Hepatocyte (in vitro differentiated cells): ENCODE measurements at places on chromosomes 4 and X.
A peak's percentile ranks its signal among the peaks of the same experiment; 100 is the strongest.

- DNase-seq, result no peak
Measured at GRCh38 chrX:15167826-15168225, 102.1 kb downstream of the ASB9 start.

- no peak for DNase-seq
Measured at GRCh38 chr4:88857588-88857987, 160.0 kb upstream of the NAP1L5 start.

DNA sequence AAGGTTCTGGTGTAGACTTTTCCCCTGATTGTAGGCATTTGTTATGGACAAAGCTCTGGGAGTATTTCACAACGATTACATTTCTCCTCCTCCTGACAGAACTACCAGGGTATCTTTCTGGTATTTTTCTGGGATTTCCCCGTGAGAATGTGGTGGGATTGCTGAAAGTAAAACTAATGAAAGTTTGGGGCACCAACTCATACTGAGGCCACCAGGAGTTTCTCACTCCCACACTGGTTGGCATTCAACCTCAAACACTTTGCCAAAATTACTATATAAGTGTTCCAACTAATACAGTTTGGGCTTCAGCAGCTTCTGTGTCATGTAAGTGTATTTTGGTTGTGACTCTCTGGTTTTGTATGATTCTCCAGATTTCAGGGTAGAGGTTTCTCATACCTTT is 855.1 kb downstream of the GLUD2 start:
- no peak for DNase-seq

- DNase-seq, result no peak
Measured at GRCh38 chrX:56813318-56813837, 84.3 kb downstream of the NBDY start.

DNA sequence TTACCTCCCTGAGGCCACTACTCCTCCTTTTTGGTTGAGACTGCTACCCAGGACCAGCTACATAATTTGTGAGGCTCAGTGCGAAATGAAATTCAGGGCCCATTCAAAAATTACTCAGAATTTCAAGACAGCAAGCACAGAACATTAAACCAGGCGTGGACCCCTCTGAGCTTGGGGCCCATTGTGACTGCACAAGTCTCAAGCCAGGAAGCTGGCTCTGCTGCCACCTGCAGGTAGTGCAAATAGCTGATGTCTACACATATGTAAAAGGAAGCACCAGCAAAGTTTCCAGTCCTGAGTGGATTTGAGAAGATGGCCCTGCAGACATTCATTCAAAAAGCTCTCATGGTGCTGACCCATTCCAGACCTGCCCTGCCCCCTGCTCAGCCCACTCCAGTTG is 213.4 kb upstream of the LNX1 start:
- peak; percentile 43 for DNase-seq

- no peak for DNase-seq
Measured at GRCh38 chr4:143443728-143444127, 69.8 kb upstream of the SMARCA5 start.

GRCh38 chr4:138671606-138672084 is 343.9 kb upstream of the NOCT start:
- no peak for DNase-seq

DNA sequence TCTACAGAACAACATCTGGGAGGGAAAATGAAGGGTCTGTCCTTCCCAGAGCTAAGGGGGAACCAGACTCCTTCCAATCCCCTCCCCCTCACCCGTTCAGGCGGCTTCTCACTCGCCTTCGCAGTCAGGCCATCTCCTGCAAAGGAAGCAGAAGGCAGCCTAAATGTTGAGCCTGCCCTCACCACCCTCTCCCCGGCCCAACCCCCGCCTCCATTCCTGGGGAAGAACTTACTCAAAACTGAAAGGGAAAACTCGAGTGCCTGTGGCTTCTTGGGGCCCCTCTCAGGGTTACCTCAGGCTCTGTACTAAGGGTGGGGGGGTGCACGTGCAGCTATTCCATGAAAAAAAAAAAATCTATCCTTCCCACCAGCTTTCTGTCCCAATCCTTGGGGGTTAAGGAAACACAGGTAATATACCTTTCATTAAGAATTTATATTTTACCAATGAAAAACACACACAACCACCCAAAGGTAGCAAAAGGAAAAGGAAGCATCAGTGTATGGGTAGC is 2.4 kb downstream of the ZMYM3 start:
- no peak for DNase-seq

- no peak for DNase-seq
Measured at GRCh38 chrX:58025979-58026378, 115.7 kb upstream of the ZXDA start.

DNA sequence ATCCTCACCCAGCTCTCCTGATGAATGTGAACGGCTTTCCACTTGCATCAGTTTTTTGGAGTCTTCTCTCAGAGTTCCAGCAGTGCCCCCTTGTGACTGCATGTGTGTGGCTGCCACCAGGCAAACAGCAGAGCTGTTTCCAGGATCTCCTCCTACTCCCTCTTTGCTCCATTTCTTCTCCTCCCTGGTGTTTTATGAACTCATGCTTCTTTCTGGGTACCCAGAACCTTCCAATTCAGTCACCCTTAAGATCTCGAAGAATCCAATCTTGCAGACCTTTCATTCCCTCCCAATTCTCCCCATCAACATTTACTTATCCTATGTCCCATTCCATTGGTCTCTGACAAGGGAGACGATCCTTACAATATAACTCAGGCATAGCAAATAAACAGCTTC is 6.8 kb upstream of the TCEANC start:
- DNase-seq, result peak; percentile 75

DNA sequence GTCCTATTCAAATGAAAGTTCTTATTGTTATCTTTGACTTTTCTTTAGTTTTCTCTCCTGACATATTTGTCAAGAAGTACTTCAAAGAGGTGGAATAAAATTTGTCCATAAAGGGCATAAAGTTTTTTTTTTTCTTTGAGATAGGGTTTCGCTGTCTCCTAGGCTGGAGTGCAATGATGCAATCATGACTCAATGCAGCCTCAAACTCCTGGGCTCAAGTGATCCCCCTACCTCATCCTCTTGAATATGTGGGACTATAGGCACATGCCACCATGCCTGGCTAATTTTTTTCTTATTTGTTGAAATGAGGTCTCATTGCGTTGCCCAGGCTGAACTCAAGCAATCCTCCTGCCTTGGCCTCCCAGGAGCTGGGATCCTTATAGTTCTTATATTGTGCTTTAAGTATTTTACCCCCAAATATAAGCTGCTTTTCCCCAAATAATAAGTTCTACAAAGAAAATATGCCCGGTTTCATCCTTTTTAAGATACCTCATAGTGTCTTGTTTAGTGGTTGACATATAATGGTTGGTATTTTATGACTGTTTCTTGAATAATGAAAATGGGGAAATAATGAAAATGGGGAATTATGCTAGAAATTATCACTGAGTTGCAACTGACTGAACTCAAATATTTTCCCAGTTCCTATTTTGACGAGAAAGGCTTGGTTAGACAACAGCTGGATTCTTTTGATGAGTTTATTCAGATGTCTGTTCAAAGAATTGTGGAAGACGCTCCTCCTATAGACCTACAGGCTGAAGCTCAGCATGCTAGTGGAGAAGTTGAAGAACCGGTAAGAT is 11.6 kb downstream of the POLR2B start:
- DNase-seq, result no peak

DNA sequence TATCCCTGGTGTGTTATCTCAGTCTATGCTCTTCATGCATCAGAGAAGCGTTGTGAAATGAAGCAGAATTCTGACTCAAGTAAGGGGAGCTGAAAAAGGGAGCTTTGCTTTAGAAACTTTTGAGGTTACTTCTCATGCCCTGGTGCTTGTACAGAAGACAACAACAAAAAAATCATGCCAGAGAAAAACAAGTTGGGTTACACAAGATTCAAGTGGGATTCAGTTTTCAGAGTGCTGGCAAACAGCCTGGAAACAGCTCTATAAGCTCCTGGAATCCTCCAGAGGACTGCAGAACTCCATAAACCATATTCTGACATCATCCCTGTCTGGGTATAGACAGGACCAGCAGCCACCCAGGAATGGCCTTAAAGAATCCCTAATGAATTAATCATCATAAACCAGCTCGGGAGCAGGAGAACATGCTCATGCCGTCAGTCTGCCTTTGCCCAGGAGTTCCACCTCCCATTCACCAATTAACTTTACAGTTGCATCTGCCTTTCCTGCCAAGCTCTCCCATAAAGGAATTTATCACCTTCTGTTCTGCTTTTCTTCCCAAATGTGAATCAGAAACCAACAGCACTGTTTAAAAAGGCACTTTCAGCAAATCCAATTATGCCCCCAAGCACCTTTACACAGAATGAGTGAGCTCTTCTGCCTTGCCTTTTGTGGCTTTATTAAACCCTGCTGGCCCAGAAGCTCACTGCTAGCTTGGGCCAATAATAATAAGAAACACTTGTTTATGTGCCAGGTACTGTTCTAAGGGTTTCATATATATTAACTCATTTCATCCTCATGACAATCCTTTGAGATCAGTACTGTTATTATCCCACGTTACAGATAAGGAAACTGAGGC is 54.5 kb upstream of the FBXW7 start:
- peak; percentile 90 for DNase-seq

DNA sequence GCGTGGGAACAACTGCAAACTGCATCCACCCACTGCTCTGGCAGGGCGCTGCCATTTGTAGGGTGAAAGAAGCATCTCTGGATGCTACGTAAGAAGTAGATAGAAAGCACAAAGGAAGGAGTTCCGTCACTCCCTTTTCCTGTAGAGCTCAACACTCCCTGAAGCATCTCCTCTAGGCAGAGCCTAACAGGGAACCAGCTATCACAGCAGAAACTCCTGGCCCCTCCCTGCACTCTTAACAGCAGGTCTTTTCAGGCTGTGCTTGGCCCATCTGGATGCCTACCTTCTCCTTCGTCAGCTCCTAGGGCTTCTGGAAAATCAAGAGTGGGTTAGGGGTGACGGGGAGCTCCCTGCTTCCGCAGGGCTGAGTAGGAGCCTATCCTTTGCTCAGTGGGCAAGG is 112.9 kb upstream of the TLL1 start:
- DNase-seq, result no peak

DNA sequence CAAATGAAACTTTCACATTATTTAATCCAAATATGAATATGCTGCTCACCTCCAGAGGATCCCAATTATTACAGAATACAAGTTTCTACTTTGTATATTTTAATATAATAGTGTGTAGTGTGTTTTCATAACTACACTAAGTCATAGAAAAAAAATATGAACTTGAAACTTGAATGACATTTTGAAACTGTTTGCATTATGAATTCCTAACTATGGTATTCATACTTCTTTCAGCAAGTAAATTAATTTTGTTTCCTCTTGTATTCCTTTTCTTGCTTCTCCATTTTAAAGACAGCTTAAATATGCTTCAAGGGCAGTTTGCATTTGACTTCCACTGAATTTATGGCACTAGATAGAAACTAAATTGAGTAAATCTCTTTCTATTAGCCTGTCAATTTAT is 177.1 kb downstream of the BMPR1B start:
- no peak for DNase-seq

DNA sequence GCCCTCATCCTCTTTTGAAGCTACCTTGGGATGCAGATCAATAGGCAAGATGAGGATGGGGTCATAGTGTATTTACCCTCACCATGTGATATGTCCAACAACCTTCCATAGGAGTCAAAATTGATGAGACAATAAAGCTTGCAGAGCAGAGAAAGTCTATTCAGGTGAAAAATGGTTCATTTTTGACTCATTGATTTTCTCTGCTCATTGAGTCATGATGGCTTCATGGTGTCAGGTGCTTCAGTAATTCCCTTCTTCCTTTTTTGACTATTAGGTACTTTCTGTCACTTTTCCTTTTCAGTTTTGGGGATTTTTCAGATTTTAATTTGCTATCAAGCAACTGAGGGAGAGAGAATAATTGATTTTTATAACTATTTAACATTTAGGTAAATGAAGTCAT is 55.9 kb upstream of the IL2 start:
- no peak for DNase-seq

DNA sequence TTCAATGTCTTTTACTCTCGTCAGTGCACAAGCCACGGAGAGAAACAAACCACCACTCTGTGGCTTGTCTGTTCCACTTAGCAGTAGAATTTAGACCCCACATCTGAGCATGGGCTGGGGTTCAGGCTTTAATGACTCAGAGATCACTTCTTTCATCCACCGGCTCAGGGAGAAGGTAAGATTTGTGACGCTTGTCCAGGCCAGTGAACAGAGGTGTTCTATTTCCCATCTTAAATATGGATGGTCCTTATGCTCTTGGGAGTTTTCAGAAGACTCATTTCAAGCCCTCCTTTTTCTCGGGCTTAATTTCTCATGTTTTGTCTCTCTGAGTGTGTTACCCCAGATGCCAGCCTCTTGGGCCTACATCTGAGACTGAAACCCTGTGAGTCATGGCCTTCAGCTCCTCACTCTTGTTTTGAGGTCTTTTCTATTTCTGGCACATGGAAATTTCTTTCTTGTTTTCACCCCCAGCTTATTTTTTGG is 127.4 kb upstream of the SFRP2 start:
- DNase-seq, result no peak

DNA sequence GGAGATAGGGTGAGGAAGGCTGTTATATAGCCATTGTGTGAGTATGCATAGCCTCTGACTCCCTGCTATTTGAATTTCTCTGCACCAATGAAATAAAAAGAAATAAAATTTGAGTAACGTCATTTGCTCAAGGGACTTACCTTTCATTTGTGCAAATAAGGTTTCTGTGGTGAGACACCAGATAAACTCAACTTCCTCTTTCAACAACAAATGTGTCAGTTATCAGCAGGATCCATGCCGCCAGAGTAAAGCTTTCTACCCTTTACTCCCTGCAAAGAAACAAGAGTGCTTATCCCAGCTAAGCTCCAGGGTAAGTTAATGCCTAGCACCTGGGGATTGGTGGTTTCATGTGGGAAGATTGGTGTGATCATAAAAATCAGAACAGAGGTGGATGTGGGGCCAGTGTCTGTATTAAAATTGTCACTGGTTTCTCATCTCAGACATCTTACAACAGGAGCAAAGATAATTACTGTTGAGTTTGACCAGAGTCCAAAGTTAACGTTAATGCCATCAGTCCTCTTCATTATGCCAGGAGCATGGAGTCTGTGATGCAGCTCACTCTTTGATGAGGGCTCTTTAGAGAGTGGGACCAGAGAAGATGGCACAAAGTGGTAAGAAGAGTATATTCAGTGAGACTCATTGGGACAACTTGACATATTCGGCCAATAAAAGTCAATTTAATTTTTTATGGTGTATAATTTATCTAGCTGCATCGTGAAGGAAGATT is at the start of gene P2RY10:
Gene P2RY10, plus strand, starts transcription at position 206 of the 727 bp plus-strand sequence. CDS start 15,130 bp downstream, outside the sequence.
- DNase-seq, result no peak
